ENCODE measurements at places on chromosomes 3 and 15.

DNA sequence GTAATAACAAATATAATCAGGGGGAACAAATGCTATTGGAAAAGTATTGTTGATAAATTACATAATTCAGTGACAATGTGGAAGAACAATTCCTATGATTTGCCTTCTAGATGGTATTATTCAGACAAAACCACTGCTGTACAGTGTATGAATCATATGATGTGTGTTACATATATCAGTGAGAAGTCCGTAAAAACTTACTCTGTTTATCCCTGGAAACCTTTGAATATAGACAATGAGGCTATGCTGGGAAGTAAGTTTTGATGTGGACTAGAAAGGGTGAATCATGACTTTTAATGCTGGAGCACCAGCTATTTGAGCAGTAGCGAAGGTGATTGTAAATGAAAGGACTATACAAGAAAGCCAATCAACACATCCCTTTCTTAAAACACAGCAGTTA, 17.9 kb downstream of the C3orf38 start:
- DNase-seq = no peak

- no peak for DNase-seq
Observed at GRCh38 chr3:11120091-11120805, 34.0 kb upstream of the HRH1 start.

- no peak for DNase-seq
Observed at GRCh38 chr3:149792452-149793270, at the start of gene ANKUB1. Gene ANKUB1 (minus strand): TSS chr3:149792554. CDS start chr3:149792366, 188 bp downstream.

- DNase-seq = no peak
Observed at GRCh38 chr3:128098234-128098633, 25.4 kb downstream of the RUVBL1 start.

- no peak for DNase-seq
Observed at GRCh38 chr15:61382927-61383326, 153.8 kb upstream of the RORA start.

DNA sequence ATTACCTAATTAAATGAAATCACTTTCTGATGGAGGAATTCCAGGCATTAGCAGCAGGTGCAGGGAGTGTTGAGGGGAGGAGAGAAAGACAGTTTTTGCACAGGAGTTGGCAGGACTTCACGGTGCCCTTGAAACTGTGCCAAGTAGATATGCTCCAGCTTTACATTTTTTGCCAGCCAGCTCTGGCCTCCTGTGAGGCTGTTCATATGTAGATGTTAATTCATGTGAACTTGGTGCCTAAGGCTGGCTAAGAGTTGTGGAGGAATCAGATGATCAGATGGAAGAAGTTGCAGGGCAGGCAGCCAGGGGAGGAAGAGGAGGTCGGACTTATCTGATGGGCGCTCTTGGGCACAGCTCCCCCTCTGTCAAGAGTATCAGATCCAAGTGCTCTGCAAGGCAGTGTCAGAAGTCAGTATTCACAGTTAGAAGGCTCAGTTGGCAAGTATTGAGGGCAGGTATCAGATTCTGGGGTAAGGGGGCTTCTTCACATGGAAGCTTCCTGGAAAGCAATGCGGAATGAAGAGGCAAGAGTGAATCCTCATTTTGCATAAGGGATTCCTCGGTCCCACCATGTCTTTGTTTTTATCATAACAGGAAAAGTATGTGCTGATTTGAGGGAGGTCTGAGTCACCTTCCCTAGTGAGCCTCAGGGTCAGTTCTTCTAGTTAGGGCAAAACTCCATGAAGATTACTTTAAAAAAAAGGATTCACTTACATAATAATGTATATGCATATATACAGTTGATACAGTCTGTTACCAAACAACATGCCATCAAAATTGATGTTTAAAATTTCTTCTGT, 172.6 kb upstream of the UMPS start:
- DNase-seq = peak; percentile 40

Measured in amniotic stem cell (primary cell).